HFFc6 (cell line): ENCODE measurements at places on chromosomes 2 and 18. TPM values are rescaled to one million over a fixed set of nuclear protein-coding genes. Genes with fewer than 3 reads are reported as not detected.
A peak's percentile ranks its signal among the peaks of the same experiment; 100 is the strongest.

GRCh38 chr18:36355511-36355910, 58.0 kb downstream of the FHOD3 start:
- DNase-seq = peak; percentile 19

GRCh38 chr2:190841707-190842505, 38.7 kb upstream of the GLS start:
- DNase-seq = peak; percentile 25

GRCh38 chr2:99377879-99378278, 40.7 kb downstream of the EIF5B start:
- no peak for DNase-seq

DNA sequence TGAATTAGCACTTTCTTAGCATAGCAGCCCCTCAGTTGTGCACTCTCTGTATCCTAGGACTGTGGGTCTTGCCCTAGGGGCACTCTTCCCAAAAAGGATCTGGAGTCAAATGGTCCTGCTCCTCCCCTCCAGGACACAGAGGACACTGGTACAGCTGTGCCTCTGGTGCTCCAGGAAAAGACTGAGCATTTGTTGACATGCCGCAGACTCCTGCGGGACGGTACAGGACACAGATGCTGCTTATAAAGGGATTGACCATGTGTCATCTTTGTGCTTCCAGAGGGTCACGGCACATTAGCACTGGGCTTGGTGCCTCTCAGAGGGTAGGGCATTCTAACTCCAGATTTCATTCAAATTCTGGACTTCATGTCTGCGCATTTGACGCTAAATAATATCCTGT, 110.5 kb downstream of the KLF7 start:
- DNase-seq = no peak

- no peak for DNase-seq
Measured at GRCh38 chr18:79574938-79575525, 104.6 kb upstream of the CTDP1 start.

- DNase-seq = no peak
Measured at GRCh38 chr18:68532328-68532885, 182.5 kb downstream of the TMX3 start.

DNA sequence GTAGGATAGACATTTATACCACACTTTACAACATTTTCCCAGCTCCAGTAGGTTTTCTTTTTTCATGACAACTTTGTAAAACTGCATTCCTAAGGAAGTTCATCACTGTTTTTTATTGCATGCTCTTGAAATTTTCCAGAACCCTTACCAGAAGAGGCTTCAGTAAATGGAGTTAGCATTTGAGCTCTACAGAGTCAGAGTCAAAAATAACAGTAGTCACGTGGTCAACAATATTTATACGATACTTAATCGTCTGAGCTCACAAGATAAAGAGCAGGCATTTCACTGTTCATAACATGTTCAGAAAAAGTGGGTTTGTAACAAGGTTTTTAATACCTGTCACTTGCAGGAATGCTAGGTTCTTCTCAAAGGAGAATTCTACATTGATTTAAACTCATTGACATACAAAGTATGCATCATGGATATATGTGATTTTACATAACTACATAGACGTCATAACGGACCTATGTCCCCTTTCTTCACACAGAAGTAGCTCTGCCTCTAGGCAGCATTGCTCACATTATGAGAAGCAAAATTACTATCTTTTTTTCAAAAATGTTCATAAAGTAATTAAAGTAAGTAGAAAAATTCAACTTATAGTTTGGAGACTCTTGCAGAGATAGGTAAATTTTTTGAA, 187.0 kb upstream of the COL3A1 start:
- DNase-seq = peak; percentile 90

DNA sequence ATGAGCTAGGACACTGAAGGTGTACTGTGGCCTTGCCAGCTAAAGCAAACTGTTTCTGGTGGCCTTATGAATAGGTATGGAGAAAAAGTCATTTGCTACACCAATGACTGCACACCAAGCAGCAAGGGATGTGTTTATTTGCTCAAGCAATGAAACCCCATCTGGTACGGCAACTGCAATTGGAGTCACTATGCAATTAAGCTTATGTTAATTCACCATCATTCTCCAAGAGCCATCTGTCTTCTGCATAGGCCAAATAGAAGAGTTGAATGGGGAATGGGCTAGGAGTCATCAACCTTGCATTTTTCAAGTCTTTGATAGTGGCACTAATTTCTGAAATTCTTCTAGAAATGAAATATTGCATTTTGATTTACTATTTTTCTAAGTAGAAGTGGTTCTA, 372.0 kb downstream of the KCNJ3 start:
- no peak for DNase-seq

The SOWAHC gene
- 9.7 to 12.9 TPM (median 11.6 TPM) in 3 replicates for total RNA-seq

The PAIP2B gene
- total RNA-seq = 0.11 to 0.32 TPM (median 0.15 TPM) in 3 replicates
